ENCODE measurements at places on chromosomes 5 and 9.

DNA sequence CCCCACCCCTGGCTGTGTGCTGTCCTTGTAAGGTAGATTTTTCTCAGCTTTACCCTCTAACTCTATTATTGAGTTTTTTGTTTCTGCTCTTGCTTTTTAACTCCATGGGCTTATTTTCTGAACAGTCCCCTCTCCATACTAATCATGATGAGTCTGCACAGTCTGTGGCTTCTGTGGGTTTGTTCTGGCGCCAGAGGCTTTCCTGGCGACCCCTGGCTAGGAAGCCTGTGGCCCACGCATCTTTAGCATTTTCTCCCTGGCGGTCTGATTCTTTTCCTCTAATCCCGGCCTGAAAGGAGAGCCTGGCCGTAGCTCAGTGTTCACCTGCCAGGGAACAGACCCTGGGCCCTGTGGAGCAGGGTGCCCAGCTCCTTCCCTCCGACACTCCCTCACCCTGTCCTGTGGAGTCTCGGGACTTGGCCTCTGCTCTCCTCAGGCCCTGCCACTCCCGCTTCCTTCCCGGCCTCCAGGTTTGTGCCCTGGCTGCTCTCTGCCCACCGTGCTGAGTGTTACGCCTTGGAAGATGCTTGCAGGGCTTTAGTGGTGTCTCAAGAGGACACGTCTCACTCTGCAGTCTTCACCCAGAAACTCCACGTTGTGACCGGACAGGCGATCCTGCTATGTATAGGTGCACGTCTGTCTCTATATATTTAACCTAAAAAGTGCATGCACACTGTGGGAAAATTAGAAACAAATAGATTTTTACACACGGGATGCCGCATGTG lies 31.7 kb upstream of the LRRC14B start:
- no peak for DNase-seq

GRCh38 chr5:32709750-32710549 lies 1.2 kb upstream of the NPR3 start:
- DNase-seq, result no peak

DNA sequence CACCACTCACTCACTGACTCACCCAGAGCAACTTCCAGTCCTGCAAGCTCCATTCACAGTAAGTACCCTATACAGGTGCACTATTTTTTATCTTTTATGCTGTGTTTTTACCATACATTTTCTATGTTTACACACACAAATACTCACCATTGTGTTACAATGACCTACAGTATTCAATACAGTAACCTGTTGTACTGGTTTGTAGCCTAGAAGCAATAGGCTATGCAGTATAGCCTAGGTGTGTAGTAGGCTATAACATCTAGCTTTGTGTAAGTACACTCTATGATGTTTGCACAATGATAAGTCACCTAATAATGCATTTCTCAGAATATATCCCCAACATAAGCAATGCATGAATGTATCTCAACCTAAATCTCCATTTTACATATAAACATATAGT lies 541.1 kb downstream of the NR2F1-AS1 start:
- DNase-seq, result no peak

DNA sequence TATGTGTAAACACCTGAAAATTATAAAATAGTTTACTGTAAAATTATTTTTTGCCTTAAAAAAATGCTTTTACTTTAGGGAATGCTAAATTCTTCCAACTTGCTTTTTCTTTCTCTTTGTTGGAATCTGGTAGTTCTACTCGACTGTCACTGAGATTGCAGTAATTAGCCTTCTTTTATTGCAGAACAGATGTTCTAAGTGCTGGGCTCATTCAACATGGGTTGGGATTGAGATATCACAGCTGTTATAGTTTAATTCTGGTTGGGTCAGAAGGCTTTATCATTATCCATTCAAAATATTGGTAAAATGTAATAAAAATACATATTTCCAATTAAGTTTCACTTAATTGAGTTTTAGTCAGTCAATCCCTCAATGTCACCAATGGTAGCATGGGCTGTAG lies 686.7 kb downstream of the CDH18 start:
- DNase-seq, result no peak

DNA sequence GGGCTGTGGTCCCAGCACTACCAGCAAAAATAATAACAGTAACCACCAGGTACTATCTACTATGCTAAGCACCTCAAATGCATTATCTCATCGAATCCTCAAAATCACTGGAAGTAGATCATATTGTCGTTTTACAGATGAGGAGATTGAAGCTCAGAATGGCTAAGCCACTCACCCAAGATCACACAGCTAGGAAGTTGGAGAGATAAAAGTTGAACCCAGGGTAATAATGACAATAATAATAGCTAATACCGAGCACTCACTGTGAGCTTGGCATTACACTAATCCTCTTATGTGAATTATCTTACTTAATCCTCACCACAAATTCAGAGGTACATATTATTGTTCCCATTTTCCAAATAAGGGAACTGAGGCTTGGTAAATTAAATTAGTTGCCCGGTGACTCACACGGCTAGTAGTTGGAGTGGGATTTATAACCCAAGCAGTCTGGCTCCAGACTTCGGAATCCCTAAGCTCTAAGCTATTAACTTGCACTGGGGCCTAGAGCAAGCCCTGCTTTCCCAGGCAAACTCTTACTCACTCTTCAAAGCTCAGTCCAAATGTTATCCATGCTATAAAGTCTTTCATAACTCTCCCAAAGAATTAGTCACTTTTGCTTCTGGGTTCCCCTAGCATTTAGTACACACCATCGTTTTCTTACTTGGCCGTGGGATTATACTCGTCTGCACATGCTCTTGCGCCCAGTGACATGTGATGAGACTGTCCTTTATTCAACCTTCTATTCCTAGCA lies 3.8 kb downstream of the ARSI start:
- no peak for DNase-seq

DNA sequence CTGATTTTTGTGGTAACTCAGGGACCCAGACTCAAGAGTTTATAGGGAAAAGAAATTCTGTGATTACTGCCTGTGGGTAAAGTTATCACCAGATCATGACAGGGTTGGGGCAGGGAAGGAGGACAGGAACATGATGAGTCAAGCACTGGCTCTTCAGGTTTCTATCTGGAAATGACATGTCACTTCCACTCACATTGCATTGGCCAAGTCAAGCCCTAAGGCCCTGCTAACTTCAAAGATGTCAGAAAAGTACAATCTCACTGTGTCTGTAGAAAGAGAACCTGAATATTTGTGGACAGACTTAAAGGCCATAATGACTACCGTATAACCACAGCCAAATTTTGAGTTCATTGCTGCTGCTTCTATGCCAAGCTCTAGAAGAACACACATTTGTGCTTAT lies 187.7 kb downstream of the TLE4 start:
- no peak for DNase-seq

GRCh38 chr9:16601991-16602390 lies 268.5 kb downstream of the BNC2 start:
- DNase-seq, result no peak

GRCh38 chr9:37301042-37301853 lies 121.2 kb upstream of the GRHPR start:
- no peak for DNase-seq

GRCh38 chr5:1951165-1951816 lies 68.6 kb upstream of the IRX4 start:
- DNase-seq, result no peak

DNA sequence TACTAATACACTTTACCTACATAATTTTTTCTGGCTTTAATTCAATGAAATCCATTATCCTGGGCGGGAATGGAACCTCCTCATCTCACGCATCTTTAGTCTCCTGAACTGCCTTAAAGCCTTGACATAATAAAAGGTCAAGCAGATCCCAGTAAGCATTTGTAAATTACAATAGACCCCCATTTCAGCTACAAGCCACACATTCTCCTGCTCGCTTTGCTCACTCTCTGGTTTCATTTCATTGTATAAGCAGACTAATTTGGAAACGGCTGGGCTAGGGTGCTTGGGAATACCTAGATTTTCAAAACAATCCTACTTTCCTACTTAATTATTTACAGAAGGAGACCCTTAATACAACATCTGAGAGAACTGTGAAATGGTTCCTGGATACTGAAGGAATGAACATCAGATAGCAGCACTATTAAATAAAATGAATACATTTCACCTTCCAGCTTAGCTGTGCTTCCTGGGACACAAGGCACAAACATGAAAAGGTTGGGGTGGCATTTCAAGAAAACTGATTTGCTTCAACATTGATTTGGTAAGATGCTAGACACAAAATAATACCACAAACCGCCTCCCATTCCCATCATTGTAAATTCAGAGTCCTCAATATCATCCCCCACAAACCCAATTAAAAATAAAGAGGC lies 1.5 kb downstream of the JAKMIP2 start:
- DNase-seq, result no peak

DNA sequence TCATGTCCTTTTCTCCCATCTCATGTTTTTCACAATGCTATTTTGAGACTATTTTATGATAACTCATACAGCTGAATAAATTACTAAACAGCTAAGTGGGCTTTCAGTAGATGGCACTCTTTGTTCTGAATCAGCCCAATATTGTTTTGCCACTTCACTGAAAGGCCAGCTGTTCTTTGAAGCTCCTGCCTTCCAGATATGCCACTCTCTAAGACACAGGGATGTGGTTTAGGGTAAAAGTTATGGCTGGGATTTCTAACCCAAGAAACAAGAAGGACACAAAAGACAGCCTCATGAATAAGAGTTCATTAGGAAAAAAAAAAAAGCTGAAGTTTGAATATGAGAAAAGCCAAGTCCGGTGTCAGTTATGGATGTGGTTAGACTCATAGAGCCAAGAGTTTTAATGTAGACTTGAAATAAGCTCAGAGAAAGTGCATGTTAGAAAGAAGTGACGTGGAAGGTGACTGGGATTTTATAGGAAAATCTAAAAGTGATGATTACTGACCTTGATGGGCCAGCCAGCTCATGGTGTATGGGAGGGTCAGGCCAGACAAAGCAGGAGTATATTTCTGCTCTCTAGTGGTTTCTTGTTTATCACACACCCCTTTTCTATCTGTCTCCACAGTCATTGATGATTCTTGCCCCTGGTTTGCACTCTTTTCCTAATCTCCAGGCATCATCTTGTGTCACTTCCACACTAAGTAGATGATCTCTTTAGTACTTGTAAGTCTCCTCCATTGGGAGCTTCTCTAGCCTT lies 488.5 kb downstream of the NR2F1-AS1 start:
- DNase-seq, result no peak

DNA sequence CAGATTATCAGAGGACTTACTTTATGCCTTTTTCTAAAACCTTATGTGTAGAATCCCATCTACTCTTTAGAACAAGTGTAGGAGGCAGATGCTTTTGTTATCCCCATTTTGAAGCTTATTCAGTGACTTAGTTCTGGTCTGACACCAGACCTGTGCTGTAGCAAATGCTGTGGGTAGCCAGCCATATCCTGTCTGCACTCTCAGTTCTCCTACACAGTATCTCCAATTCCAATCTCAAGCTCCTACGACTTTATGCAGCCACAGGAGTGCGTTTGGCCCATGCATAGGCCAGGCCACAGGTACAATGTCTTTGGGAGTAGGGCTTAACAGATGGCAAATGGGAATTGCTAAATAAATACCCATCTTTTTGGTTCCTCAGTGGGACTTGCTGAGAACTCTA lies 292.6 kb downstream of the MCTP1 start:
- DNase-seq, result no peak

DNA sequence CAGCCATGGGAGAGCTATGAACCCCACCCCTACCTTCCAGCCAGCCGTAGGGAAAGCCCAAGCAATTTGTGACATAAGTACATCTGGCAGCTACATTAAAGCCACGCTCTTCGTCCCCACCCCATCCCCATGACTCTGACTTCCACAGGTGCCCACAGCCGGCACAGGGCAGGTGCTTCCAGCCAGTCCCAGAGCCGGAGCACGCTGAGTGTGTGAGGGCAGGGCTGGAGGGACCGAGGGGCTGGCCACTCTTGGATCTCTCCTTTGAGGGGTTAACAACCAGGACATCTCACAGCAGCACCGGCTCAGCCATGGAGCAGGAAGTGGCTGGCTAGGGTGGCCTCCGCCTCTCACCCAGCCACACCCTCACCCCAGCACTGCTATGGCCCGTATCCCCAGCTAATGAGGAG lies 2.4 kb upstream of the FAM78A start:
- DNase-seq, result no peak

- DNase-seq, result no peak
These were observed 8.5 kb upstream of the DNAJC25 start for GRCh38 chr9:111622626-111623025.

- DNase-seq, result no peak
These were observed 37.2 kb upstream of the SH3PXD2B start for GRCh38 chr5:172491481-172491880.

DNA sequence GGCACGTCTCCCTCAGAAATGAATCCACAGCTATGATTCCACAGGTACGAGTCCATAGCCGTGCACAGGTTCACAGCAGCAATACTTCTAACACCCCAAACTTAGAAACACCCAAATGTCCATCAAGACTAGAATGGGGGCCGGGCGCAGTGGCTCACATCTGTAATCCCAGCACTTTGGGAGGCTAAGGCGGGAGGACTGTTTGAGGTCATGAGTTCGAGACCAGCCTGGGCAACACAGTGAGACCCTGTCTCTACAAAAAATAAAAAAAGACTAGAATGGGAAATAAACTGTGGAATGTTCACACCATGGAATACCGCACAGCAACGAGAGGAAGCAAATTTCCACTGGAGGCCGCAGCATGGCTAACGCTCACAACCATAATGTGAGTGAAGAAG lies 4.3 kb upstream of the DOLPP1 start:
- DNase-seq, result no peak

DNA sequence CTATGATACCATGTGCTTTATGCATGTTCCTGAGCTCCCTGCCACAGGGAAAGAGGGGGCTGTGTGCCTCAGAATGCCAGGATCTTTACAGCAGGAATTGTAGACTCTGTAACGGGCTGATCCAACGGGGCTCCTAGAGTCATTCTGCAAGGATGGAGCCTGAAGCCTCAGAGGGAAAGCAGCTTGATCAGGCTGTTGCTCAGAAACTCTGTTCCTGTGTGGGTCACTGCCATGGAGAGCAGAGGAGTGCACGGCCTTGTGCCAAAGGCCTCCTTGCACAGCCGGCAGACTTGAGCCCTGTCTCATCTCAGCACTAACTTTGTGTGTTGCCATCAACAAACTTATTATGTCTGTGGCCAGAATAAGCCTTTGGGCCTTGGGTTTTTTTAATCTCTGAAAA lies 51.8 kb downstream of the AMBP start:
- DNase-seq, result no peak

All from T follicular helper cell (primary cell).